ENCODE measurements at places on chromosomes 5 and 9. TPM values are rescaled to one million over a fixed set of nuclear protein-coding genes. Genes with fewer than 3 reads are reported as not detected.

Gene LCN12
- total RNA-seq = not detected

Gene TLR4
- 25.8 TPM for total RNA-seq

- H3K4me1 ChIP-seq = peaks cover 14% of the 10 kb centered on the region
- no peak overlapping the region for H3K4me3 ChIP-seq
- H3K27ac ChIP-seq = no peak overlapping the region
Observed at GRCh38 chr5:135359374-135360165, 39.5 kb downstream of the MACROH2A1 start.

- H3K36me3 ChIP-seq = no peaks in the 10 kb centered on the region
- peak; percentile 48 for DNase-seq
- H3K4me1 ChIP-seq = no peaks in the 10 kb centered on the region
Observed at GRCh38 chr5:74903165-74903787, 37.1 kb upstream of the FAM169A start.

DNA sequence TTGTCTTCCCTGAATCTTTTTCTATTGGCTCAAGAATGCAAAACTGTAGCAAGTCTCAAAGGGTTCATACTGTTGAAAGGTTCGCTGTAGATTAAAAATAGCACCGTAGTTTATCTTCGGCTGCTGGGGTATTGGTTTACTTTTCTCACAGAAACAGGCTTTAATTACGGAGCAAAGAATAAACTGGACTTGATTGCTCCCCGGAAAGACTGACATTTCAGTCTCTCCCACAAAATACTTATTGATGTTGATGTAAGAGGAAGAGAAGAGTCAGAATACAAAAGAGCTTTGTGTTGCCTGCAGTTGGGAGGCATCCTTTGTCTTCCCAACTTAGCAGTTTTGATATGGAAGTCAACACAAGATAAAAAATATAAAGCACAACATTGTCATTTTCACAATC lies 183.9 kb upstream of the DMAC1 start:
- H3K36me3 ChIP-seq = no peaks in the 10 kb centered on the region
- H3K27ac ChIP-seq = no peak overlapping the region
- DNase-seq = no peak
- H3K27me3 ChIP-seq = no peaks in the 10 kb centered on the region
- H3K4me1 ChIP-seq = no peaks in the 10 kb centered on the region

DNA sequence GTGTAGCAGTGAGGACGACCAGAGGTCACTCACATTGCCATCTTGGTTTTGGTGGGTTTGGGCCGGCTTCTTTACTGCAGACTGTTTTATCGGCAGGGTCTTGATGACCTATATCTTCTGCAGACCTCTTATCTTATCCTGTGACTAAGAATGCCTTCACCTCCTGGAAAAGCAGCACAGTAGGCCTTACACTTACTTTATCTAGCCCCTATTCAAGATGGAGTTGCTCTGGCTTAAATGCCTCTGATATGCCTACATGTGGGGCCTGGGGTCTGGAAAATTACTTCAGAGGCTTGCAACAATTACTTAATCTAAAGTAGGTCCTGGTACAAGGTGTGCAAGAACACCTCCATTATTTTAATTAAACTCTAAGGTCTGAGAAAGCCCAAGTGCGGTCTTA lies 86.9 kb upstream of the IL12B start:
- no peaks in the 10 kb centered on the region for H3K36me3 ChIP-seq
- no peaks in the 10 kb centered on the region for H3K4me1 ChIP-seq
- no peak for DNase-seq
- no peak overlapping the region for H3K27ac ChIP-seq
- no peak overlapping the region for H3K4me3 ChIP-seq

DNA sequence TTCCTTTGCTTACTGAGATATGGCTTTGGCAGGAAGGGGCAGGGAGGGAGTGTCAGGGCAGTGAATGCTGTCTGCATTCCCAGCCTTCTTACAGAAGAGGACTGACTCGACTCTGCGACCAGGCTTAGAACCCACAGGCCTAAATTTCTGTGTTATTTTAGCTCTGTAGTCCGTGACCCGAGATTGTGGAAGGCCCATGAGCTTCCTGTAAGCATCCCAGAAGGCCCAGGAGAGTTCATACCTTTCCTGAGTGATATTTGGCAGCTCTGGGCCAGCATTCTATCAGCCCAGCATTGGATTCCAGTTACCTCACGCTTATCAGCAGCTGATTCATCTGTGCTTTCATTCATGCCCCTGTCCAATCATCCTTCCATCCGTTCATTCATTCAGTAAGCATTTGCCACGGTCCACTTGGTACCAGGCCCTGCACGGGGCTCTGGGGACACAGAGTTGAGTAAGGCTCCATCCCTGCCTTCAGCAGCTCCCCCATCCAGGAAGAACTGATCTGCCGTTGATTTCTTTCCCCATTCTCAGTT lies 28.2 kb upstream of the RPL26L1 start:
- H3K27ac ChIP-seq = peak overlapping the region; percentile 64
- H3K4me3 ChIP-seq = no peak overlapping the region
- no peaks in the 10 kb centered on the region for H3K27me3 ChIP-seq
- DNase-seq = peak; percentile 81
- no peaks in the 10 kb centered on the region for H3K36me3 ChIP-seq

DNA sequence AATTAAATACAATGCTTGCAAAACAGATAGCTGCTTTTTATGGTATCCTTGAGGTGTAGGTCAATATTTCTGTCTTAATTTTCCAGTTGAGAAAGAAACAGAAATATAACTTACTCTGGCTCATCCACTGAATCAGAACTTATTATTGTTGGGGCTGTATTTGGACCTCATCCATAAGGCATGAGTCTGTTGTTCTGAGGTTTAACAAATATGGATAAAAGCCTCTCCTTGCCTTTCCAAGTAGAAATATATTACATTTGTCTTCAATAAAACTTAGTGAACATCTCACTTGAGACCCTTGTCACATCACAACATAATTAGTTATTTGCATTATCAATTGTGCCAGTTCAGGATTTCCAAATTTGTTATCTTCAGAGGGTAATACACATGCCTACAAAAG lies 525.8 kb downstream of the AGTPBP1 start:
- no peaks in the 10 kb centered on the region for H3K36me3 ChIP-seq
- no peak overlapping the region for H3K4me3 ChIP-seq
- no peaks in the 10 kb centered on the region for H3K27me3 ChIP-seq
- H3K4me1 ChIP-seq = no peaks in the 10 kb centered on the region

All from adrenal gland (tissue), 19 donors.